ENCODE measurements at places on chromosomes 12 and 14.
A peak's percentile ranks its signal among the peaks of the same experiment; 100 is the strongest.

GRCh38 chr12:25556153-25556552, 3.1 kb upstream of the LMNTD1 start:
- no peak for DNase-seq

GRCh38 chr12:132801741-132802140, 26.9 kb downstream of the GOLGA3 start:
- no peak for DNase-seq

DNA sequence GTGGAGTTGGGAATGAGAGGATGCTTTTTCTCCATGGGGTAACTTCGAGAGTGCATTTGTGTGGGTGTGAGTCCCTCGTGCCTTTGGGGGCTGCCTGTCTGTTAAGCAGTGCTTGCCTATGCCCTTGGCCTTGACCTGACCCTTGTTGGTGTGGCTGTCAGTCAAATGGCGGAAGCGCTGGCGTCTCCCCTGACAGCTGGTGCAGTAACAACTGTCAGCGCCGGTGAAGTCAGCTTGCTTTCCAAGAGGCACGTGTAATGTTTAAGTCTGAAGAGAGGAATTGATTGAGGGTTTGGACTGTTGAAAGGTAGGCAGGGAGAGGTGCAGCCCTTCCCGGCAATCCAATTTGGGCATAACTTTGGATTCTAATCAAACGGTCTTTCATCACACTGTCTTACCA, 211.3 kb downstream of the AACS start:
- DNase-seq = no peak

- DNase-seq = no peak
Measured at GRCh38 chr14:51774209-51774608, 86.2 kb upstream of the GNG2 start.

DNA sequence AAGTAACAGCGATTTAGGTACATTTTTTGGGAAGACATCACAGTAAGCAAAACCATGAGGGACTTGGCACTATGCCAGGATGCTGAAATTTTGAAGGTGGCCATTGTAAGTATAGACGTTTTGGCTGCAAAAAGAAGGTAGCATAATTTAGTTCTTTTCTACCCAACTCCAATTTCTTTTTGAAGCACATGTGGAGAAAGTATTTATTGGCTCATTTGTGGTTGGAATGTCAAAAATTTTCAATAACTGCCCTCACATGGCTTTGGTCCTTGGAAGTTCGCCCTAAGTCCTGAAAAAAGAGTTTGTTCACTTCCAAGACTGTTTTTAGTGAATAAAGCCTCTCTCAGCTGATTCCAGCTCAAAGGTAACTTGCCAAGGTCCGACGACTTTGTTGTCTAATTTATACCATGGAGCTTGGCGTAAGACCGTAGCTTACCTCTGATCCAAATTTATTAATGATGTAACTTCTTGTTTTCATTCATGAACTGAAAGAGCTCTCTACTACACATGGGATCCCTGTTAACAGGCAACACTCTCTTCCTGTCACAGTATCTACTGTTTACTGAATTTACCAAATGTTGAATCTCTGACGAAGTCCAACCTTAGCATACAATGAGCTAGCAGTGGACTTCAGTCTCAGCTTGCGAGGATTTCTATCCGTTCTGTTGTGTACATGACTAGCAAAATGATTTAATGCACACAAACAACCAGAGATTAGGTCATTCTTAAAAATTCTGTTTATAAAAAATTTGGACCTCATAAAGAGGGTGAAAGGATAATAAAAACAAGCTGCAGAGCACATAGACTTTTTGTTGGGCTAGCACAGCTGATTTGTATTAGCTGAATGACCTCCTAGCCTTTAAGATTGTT, 49.0 kb downstream of the MSRB3 start:
- DNase-seq = peak; percentile 76

DNA sequence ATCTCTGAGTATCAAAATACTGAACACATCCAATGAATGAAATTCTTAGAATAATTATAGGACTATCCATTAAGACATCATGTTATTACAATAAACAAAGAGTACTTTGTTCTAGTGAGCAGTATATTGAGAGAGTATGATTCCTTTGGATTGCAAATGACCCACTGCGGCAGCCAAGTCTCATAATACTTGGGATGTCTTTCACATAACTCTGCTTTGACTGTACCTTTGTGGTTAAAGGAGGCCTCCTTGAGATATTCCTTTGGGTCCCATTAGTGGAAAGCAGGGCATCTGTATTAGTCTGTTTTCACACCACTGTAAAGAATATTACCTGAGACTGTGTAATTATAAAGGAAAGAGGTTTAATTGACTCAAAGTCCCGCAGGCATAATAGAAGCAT, 593.8 kb downstream of the TRHDE start:
- DNase-seq = no peak

DNA sequence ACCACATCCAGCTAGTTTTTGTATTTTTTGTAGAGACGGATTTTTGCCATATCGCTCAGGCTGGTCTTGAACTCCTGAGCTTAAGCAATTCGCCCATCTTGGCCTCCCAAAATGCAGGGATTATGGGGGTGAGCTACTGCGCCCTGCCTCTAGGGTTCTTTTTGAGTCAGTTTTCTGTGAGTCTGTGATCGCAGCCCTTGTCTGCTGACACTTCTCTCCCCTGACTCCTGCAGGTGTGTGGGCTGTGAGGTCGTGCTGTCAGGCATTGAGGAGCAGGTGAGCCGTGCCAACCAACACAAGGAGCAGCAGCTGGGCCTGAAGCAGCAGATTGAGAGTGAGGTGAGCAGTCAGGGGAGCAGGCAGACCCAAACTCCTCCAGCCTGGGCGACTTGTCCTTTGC, 6.3 kb downstream of the COPS7A start:
- DNase-seq = no peak

- DNase-seq = no peak
Measured at GRCh38 chr14:101844751-101845150, 83.2 kb downstream of the PPP2R5C start.

- DNase-seq = no peak
Measured at GRCh38 chr12:103387385-103387784, 108.4 kb downstream of the C12orf42 start.

- no peak for DNase-seq
Measured at GRCh38 chr12:56792678-56793077, 29.6 kb downstream of the HSD17B6 start.

GRCh38 chr14:89331398-89331797, 85.6 kb downstream of the FOXN3 start:
- no peak for DNase-seq

DNA sequence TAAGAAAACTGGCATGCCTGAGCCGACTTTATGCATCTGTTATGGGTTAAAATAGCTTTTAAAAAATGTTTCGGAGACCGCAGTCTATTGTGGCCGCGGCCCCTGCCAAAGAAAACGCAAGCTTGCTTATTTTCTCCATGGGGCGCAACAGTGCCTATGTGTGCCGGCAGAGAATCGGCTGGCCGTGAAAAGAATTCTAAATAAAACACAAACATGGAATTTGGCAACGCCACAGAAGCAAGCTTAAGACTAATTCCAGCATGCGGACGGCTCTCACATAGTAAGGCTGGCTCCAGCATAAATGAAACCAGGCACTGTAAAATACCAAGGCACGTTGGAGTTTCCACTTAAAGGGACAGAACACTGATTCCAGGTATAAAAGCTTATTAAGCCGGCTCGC, 56.7 kb downstream of the BCL11B start:
- peak; percentile 99 for DNase-seq

- no peak for DNase-seq
Measured at GRCh38 chr12:122983789-122984515, 3.5 kb downstream of the ARL6IP4 start.

DNA sequence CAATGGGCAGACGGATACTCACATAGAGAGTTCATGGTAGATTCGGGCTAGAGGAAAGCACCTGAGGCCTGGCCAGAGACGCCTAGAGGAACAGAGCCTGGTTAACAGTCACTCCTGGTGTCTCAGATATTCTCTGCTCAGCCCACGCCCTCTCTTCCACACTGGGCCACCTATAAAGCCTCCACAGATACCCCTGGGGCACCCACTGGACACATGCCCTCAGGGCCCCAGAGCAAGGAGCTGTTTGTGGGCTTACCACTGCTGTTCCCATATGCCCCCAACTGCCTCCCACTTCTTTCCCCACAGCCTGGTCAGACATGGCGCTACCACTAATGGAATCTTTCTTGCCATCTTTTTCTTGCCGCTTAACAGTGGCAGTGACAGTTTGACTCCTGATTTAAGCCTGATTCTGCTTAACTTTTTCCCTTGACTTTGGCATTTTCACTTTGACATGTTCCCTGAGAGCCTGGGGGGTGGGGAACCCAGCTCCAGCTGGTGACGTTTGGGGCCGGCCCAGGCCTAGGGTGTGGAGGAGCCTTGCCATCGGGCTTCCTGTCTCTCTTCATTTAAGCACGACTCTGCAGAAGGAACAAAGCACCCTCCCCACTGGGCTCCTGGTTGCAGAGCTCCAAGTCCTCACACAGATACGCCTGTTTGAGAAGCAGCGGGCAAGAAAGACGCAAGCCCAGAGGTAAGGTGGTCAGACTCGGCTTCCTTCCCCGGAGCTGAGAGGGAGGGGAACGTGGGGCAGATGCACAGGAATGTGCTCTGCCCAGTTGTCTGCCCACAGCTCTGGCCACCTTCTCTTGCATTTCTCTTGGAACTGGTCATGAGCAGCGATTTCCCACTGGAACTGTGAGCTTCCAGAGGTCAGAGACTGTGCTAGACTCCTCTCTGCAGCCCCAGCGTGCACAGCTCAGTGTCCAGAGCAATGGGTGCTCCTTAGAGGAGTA, at the start of gene CD4:
Gene CD4, plus strand, starts transcription at position 557 of the 953 bp plus-strand sequence. CDS start 10,611 bp downstream, outside the sequence.
- no peak for DNase-seq

DNA sequence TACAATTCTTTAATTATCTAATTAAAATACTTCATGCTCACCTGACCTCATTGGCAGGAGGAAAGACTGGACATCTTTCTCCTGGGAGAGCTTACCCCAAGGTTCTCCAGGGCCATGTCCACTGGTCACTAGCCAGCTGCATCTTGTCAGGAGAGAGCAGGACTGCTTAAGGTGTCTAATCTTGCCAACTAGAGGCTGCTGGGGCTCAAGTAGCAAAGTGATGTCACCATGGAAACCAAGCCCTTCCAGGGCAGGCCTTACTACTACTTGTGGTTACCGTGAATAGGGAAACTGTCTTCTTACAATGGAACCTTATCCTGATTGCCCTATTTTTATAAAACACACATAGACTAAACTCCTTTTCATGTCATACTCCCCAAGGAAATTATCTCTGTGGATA, 376.4 kb downstream of the SNAPC1 start:
- no peak for DNase-seq

DNA sequence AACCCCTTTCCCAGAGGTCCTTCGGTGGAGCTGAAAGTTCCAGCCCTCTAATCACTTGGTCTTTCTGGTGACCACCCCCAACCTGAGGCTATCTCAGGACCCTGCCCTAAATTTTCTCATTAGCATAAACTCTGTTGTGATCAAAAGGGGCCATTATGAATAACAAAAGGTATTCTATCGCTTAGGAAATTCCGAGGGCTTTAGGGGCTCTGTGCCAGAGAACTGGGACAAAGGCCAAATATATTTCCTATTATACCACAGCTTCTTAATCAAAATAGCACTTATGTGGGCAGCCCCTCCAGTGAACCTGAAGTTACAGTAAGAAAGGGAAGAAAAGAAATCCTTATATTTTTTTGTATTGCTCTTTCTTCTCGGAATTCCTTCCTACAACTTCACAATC, 125.3 kb upstream of the NPAS3 start:
- DNase-seq = no peak

DNA sequence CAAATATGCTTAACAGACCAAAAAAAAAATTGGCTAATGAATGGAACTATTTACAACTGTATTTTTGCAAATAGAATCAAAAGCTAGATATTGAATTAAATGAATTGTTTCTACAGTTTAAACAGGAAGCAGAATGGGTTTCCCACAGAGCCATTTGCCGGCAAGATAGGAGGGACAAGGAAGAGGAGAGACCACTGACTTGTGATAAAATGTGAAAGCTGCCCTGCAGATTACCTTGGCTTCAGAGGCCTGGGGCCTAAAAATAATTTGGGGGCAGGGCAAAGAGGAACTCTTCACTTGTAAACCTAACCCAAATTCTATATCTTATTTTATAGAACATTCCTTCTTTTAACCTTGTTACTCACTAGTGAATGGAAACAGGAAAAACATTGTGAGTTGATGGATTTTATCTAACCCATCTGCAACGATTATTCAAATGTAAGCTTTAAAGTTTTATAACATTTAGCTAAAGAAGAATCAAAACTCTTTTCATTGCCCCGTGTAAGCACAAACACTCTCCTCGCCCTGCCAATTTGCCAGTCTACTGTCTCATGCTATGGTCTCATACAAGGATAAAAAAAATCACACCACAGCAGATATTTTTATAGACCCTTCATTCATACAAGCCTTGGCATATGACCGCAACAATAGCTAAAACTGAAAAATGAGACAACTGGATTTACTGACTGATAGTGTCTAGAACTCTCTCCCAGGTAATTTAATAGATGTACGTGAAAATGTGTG, 49.5 kb upstream of the MDM1 start:
- DNase-seq = no peak

- no peak for DNase-seq
Measured at GRCh38 chr14:91152499-91152898, 38.6 kb downstream of the DGLUCY start.

DNA sequence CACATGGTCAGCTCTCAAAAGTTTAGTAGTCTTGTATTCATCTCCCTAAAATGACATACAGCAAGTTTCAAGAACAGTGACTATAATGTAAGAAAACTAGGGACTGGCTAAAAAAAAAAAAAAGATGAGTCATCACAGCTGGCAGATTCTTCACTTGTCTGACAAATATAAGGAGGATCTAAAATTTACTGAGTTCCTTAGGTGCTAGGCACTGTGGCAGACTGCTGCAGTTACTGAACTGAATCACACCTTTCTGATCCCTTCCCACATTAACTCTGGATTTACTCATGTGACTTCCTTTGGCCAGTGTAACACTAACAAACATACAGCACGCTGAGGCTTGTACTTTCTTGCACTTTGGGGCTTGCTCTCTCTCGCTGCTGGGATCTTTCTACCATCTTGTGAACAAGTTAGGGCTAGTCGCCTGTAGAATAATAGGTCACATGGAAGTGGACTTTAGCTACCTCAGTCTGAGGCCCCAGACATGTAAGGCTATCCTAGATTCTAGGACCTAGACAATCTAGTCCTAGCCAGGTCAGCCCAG, 32.1 kb downstream of the BAZ1A start:
- DNase-seq = peak; percentile 69

GRCh38 chr12:110556705-110557104, 26.4 kb downstream of the PPTC7 start:
- no peak for DNase-seq

DNA sequence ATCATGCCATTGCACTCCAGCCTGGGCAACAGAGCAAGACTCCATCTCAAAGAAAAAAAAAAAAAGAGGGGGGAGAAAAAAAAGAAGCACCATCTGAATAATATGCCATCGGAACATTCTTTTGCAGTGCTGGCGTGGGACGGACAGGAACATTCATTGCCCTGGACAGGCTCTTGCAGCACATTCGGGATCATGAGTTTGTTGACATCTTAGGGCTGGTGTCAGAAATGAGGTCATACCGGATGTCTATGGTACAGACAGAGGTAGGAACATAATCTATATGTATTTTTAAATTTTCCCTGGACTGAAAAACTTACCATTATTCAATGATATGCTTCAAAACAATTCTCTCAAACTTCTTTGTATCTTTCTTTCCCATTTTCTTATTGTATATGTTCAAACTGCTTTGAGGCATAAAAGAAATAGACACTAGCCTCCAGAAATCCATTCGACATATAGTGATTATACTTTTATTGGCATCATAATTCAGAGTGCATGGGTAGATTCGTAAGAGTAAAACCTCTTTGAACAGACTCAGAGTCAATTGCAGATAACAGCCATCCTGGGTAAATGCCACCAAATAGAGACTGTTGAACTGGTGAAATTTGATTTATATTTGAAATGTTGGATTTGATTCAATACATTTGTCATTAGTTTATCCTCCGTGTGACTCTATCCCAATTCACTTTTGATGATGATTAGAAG, 199.7 kb downstream of the EPS8 start:
- DNase-seq = no peak
